H54 (cell line): ENCODE measurements at places on chromosomes 1 and 21.

- DNase-seq: peak; percentile 47
Observed at GRCh38 chr1:27045973-27046558, 33.4 kb upstream of the TENT5B start.

GRCh38 chr1:116911188-116911553 is 1.5 kb downstream of the PTGFRN start:
- DNase-seq: no peak

DNA sequence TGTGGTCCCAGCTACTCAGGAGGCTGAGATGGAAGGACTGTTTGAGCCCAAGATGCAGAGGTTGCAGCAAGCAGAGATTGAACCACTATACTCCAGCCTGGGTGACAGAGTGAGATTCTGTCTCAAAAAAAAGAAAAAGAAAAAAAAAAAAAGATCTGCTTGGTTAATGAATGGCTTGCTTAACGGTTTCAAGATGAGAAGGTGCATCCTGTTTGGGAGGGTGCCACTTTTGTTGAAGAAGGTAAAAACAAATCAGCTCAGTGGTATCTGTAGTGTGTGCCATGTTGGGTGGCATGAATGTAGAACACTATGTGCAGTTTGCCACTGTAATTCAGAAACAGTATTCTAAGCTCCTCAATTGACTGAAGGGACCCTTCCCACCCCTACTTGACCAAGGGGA is 94.9 kb upstream of the ETV3 start:
- DNase-seq: no peak

GRCh38 chr21:29231756-29232529 is 66.8 kb upstream of the BACH1 start:
- DNase-seq: no peak

DNA sequence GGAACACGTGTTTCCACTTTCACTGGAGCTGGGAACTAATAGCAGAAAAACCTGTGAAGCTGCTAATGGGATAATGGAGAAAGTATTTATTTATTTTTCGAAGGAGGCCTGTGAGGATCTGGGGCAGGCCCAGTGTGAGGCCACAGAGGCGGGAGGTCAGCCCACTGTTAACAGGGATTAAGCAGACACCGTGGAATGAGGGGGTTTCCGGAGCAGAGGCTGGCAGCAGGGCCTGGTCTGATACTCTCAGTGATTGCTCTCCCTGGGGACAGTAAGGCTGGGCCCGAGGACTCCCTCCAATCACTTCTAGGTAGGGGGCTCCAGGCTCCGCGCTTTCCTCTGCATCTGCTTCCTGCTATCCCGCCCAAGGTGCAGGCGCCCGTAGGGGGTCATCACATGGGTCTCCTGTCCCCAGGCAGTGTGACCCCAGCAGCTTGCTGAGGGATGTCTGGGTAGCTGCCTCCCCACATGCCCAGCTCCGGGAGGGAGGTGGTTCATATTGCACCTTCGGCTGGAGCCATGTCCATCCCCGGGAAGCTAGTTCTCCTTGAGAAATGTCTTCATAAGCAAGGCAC is 28.8 kb upstream of the CDCA8 start:
- DNase-seq: no peak

DNA sequence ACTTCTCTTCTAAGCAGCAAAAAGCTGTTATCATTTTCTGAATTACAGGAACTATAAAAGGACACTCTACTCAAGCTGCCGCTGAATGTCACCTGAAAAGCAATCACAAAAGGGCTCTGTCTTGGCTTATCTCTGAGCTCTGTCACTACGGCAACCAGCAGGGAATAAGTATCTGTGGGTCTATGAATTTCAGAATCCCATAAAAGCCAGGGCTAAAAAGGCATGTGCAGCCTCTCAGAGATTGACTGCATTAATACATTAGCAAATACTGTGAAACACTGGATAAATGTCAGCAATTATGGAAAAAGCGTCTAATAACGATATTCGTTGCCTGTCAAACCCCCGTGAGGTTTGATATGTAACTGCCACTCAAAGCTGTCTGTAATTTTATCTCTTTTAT is 210.2 kb upstream of the DMRTA2 start:
- no peak for DNase-seq

DNA sequence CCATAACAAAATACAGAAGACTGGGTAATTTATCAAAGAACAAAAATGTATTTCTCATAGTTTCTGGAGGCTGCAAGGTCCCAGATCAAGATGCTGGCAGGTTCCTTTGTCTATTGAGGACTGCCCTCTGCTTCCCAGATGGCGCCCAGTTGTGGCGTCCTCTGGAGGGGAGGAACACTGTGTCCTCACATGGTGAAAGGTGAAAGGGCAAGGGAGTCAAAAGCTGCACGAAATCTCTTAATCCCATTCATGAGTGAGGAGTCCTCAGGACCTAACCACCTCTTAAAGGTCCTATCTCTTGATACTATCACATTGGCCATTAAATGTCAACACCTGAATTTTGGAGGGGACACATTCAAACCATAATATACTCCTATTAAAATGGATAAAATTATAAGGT is 79.3 kb upstream of the IRF2BP2 start:
- no peak for DNase-seq

DNA sequence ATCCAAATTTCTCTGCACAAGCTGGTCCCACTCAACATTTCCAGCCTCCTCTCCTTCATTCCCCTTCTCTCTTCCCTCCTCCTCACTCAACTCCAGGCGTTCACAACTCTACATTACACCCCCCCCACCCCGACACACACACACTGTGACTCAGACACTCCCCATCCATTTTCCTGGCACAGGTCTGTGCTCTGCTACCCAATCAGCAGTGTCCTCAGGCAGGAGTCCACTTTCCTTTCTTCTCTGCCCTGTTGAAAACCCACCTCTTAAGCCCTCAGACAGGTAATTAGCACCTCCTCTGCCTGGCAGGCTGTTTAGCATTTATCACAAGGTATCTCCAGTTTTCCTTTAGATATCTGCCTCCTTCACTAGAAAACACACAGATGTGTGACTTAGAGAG is 8.8 kb upstream of the LMX1A start:
- DNase-seq: no peak

GRCh38 chr1:211939876-211940468 is 95.4 kb downstream of the INTS7 start:
- no peak for DNase-seq
